ENCODE measurements at places on chromosomes 12 and 14.

DNA sequence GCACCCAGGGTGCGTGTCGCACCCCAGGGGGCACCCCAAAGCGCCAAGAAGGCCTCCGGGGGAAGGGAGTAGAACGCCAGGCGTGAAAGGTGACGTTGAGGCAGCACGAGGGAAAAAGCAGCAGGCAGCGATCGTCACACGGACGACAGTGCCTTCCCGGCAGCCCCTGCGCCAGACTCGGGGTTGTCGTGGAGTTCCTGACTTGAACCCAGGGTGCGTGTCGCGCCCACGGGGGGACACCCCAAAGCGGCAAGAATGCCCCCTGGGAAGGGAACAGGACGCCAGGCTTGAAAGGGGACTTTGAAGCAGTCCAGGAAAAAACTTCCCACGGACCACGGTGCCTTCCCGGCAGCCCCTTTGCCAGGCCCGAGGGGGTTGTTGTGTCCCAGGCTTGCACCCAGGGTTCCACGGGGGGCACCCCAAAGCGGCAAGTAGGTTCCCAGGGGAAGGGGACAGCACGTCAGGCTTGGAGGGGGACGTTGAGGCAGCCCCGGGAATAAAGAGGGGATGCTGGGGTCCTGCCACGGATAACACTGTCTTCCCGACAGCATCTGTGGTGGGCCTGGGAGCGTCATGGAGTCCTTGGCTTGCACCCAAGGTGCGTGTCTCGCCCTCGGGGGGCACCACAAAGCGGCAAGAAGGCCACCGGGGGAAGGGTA, 159.2 kb upstream of the ALG10B start:
- DNase-seq: no peak

DNA sequence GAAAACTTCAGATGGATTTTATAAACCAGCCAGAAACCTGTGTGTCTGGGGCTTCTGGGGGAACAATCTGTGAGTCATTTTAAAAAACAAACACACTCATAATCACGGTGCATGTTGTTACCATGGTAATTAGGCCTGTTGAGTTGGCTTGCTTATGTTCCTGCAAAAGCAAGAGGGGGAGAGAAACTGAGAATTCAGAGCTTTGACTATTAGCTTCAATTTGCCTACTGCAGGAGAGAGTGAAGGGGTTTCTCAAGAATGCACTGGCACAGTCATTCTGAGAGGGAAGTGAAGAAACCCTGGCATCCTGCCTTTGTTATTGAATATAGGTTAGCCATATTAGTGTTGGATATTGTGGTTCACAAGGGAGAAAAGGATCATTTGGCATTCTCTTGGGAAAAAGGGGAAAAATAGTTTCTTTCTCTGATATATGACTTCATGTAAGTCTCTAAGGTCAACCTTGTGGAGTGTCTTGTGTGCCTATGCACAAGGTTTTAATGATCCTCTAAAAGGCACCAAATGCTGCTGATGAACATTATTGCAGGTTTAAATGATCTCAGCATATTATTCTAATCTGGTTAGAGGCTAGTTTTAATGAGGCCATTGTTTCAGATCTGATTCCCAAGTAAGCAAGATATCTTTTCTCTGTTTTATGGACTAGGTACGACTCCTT, 12.9 kb downstream of the GNG2 start:
- DNase-seq: peak; percentile 63

DNA sequence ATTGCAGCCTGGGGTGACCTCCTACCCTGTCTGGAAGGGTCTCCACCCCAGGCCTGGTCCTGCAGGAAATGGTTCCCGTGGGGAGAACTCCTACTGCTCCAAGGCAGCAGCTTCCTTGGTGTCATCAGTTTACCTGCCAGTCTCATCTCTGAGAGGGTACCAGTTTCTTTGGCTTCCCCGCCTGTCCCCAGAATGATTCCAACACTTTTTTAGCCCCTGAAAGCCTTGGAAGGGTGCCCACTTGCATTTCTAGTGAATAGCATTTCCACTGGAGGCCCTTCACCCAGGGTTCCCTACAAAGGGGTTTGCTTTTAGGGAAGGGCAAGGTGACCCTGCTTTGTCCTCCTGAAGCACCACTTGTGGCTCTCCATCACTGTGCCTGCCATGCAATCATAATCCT, 284.3 kb downstream of the ZFP36L1 start:
- no peak for DNase-seq

DNA sequence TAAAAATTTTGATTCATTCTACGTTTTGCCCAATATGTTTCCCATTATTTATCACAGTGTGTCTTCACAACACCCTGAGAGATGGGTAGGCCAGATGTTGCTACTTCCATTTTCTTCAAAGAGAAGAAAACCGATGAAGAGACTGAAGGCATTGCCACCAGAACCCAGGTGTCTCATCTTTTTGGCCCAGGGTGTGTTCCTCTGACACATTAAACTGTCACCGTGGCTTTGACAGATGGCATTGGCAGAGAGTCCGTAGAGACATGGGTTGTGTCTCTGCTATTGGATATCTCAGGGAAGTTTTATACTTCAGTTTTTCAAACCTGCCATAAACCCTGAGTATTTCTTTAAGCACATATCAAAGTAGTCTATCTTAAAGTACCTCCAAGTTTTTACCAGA, 11.3 kb upstream of the NUDT4 start:
- DNase-seq: peak; percentile 7

DNA sequence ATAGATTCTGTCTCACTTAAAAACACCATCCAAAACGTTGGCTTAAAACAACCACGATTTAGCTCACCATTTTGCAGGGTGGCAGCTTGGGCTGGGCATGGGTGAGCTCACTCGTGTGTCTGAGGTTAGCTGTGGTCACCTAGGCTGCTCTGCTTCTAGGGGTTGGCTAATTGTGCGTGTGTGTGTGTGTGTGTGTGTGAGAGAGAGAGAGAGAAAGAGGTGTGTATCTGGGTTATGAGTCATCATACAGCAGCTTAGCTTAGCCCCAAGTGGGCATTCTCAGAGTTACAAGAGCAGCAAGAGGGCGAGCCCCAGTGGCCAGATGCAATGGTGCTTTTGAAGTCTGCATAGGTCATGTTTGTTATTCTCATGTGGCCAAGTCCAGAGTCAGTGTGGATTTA, 6.0 kb downstream of the FBXW8 start:
- peak; percentile 41 for DNase-seq

DNA sequence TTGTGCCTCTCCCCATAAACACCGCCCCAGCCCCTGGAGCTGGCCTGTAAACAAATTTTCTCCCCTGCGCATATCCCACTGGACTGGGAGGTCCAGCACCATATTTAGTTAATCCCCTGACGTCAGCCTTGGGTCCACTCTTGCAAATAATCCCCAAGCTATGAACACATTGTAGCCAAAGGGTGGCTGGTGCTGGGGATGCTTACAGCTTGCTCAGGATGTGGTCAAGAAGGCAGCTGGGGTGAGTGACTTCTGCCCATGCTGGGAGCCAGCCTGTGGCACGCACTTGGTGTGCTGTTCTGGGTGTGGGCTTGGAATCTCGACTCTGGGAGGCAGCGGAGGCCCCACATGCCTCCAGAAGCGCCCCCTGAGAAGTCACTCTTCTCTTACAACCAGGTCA, 32.1 kb downstream of the CMKLR1 start:
- no peak for DNase-seq

DNA sequence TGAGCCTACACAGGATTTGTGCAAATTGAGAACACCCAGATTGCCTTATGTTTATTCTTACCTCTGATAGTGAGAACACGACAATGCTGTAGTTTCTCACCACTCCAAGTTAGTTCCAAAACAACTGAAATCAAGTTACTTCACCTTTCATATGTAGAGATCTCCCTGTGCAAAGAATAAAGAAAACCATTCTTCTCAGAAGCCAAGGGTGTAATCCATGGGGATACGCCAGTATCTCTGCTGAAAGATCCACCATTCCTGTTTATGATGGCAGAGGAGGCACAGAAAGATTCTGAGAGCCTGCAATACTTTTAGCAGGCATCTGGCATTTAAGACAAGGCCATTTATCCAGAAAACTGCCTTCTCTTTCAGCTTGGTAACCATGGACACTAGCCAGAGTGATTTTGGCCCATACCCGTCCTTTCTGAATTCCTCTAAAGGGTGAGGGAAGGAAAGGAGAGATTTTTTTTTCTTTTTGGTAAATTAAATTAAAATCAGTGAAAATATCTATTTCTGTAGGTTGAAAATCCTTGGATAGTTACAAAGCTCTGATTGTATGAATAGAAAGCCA, 355.4 kb upstream of the FAR2 start:
- DNase-seq: no peak

DNA sequence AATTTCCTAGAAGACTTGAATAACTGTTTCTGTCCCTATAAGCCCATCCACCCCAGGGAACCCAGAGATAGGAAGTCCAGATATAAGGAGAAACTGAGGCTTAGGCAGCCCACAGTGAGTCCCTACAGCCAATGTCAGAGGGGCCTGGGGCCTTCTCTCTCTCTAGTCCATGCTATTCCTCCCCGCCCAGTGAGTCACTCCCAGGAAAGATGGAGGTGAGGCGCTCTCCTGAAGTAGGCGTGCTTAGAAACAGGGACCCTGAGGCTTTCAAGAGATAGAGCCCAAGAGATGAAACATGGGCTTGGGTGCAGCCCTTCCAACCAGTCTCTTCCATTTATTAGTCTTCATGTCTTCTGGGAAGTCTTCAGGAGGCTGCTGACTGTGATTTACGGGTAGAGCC, 2.3 kb upstream of the SMUG1 start:
- DNase-seq: no peak

GRCh38 chr12:89565002-89565401, 39.2 kb upstream of the POC1B start:
- DNase-seq: no peak
